ENCODE measurements at places on chromosomes 5 and 9.
A peak's percentile ranks its signal among the peaks of the same experiment; 100 is the strongest.

DNA sequence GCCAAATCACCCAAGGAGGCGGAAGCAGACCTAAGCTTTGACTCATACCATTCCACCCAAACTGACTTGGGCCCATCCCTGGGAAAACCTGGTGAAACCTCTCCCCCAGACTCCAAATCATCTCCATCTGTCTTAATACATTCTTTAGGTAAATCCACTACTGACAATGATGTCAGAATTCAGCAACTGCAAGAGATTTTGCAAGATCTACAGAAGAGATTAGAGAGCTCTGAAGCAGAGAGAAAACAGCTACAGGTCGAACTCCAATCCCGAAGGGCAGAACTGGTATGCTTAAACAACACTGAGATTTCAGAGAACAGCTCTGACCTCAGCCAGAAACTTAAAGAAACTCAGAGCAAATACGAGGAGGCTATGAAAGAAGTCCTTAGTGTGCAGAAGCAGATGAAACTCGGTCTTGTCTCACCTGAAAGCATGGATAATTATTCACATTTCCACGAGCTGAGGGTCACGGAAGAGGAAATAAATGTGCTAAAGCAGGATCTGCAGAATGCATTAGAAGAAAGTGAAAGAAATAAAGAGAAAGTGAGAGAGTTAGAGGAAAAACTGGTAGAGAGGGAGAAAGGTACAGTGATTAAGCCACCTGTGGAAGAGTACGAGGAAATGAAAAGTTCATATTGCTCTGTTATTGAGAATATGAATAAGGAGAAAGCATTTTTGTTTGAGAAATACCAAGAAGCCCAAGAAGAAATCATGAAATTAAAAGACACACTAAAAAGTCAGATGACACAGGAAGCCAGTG lies 15.8 kb upstream of the TTC23L start:
- no peak for DNase-seq

DNA sequence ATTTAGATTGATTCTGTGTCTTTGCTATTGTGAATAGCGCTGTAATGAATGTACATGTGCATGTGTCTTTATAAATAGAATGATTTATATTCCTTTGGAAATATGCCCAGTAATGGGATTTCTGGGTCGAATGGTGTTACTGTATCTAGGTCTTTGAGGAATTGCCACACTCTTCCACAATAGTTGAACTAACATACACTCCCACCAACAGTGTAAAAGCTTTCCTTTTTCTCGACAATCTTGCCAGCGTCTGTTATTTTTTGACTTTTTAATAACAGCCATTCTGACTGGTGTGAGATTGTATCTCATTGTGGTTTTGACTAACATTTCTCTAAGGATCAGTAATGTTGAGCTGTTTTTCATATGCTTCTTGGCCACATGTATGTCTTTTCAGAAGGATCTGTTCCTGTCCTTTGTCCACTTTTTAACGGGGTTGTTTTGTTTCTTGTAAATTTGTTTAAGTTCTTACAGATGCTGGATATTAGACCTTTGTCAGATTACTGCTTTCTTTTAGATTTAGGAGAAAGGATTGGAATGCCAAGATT lies 125.0 kb upstream of the NR5A1 start:
- DNase-seq = no peak

GRCh38 chr5:107418902-107419301 lies 251.8 kb downstream of the EFNA5 start:
- no peak for DNase-seq

DNA sequence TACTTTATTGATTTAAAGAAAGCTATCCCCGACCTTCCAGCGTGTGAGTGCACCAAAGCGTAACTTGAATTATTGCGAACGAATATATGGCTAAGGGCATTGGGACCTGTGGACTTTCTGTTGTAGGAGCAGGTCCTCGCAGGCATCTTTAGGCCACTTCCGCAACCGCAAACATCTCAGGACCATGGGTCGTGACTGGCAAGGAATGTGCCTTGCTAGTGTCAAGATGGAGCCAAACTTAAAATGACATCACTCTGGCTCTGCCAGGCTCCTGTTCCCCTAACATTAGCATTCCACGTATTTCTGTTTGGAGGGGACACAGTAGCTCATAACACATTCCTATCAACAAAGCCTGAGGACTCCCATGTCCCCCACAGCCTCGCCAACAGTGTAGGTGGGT lies 44.1 kb upstream of the OLFM1 start:
- DNase-seq = no peak

- DNase-seq = no peak
These were observed 29.7 kb upstream of the FAM169A start for GRCh38 chr5:74895906-74896305.

- DNase-seq = no peak
These were observed 739.7 kb upstream of the CDH9 start for GRCh38 chr5:27778121-27778520.

DNA sequence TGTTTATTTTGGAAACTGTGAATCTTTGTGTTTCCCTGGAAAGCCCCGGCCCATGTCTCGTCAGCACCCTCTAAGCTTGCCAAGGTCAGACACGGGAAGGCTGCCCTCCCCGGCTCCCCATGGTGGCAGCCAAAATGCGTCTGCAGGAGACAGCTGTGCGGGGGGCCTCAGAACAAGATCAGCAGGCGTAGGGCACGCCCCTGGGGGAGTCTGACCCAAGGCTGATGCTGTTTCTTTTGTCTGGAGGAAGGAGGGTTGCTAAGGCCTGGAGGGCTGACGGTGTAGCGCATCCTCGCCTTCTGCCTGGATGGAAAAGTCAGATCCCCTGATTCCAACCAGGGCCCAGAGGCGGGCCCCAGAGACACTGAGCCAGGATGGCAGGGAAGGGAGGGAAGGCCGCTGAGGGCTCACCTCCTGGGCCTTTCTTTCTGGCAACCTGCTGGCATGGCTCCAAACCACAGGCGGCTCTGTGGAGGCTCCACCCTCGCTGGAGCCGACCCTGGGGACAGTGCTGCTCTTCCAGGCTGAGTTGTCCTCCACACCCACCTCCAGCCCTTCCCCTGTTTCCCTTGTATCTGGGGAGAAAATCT lies 57.2 kb downstream of the OLFM1 start:
- no peak for DNase-seq

DNA sequence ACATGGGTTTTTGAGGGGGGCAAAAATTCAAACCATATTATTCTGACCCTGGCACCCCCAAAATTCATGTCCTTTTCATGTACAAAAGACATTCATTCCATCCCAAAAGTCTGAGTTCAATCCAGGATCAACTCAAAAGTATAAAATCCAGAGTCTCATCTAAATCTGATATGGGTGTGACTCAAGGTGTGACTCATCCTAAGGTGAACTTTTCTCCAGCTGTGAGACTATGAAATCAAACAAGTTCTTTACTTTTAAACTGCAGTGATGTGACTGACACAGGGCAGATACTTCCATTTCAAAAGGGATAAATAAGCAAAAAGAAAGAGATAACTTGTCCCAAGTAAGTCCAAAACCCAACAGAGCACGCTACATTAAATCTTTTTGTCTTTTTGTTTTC lies 20.6 kb upstream of the CYLC2 start:
- no peak for DNase-seq

- DNase-seq = no peak
These were observed 468.7 kb upstream of the TYRP1 start for GRCh38 chr9:12224449-12224848.

DNA sequence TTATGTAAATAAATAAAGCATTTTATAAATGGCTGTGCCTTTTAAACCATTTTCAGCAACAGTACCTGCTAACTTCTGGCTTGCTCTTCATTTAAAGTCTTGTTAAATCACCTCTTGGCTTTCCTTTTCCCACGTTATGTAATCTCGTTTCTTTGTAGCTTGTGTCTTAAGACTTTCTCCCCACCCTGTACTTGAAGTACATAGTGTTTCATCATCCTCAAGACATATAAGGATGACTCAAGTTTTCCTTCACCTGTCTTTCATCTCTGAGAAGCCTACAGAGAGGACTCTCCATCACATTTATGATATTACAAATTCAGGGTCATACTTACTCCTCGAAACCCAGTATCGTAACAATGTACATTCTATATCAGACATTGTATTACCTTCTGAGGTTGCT lies 33.9 kb downstream of the PRELID2 start:
- no peak for DNase-seq

DNA sequence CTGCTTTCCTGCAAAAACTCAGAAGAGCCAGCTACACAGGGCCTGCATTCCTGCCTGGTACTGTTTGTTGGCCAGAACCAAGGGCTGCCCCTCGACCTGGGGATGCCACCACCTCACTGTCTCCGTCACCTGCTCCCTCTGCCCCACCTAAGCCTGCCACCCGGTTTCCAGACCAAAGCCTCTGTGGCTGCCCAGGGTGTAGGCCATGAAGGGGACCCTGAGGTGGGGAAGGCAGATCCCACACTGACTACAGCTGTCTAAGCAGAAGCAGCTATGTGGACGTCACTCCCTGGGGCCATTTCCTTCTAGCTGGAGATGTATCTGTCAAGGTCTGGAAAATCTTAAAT lies 35.8 kb downstream of the RASGEF1C start:
- no peak for DNase-seq

GRCh38 chr5:143826951-143827444 lies 15.0 kb downstream of the HMHB1 start:
- DNase-seq = peak; percentile 50

- no peak for DNase-seq
These were observed 749.6 kb upstream of the DMAC1 start for GRCh38 chr9:8549214-8549613.

DNA sequence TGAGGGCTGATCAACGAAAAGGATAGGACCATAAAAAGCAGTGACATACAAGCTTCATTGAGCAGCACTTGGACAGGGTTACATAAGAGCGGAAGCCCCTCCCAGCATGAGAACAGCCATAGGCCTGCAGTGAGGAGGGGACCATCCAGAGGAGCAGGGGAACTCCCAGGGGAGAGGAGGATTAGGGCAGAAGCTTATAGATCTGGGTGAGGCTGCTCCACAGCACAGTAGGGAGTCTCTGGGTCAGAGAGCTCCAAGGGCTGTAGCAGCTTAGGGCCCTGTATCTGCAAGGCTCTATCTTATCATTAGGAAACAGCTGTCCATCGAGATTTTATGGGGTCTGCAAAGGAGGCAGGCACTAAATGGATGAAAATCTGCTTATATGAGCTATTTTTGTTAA lies 186.6 kb downstream of the DOCK8 start:
- DNase-seq = no peak

GRCh38 chr5:169018925-169019324 lies 282.0 kb downstream of the SLIT3 start:
- no peak for DNase-seq

- no peak for DNase-seq
These were observed 63.1 kb upstream of the TTC23L start for GRCh38 chr5:34775886-34776285.

GRCh38 chr9:71446473-71447411 lies 321.6 kb downstream of the CEMIP2 start:
- DNase-seq = peak; percentile 78

DNA sequence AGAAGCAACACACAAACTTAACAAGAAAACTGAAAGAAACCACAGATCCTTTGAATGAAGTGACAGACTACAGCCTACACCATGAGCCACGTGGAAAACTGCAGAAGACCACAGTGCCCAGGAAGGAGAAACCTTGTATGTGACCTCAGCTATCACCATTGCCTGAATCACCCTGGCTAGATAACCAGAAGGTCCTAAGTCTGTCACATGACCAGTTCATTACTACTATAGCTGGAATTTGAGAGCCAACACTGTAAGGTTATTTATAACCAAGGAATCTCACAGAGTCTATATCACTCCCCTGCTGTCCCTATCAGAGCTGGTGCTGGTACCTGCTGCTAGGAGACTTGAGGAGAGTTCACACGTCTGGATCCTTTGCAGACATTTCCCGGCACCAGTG lies 90.3 kb upstream of the FBXL17 start:
- no peak for DNase-seq

- DNase-seq = no peak
These were observed 49.8 kb downstream of the PRRC1 start for GRCh38 chr5:127567026-127567768.

DNA sequence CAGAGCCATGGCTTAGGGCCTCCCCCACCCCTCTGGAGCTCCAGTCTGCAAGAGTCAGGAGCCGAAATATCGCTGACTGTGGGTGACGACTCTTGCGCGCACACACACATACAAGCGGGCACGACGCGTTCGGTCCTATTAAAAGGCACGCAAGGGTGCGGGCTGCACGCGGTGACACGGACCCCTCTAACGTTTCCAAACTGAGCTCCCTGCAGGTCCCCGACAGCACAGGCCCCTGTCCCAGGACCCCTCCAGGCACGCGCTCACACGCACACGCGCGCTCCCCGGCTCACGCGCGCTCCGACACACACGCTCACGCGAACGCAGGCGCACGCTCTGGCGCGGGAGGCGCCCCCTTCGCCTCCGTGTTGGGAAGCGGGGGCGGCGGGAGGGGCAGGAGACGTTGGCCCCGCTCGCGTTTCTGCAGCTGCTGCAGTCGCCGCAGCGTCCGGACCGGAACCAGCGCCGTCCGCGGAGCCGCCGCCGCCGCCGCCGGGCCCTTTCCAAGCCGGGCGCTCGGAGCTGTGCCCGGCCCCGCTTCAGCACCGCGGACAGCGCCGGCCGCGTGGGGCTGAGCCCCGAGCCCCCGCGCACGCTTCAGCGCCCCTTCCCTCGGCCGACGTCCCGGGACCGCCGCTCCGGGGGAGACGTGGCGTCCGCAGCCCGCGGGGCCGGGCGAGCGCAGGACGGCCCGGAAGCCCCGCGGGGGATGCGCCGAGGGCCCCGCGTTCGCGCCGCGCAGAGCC lies at the start of gene GRIN1:
TSS of gene GRIN1 (plus strand) at position 433 of the 746 bp plus-strand sequence. CDS start 333 bp downstream, outside the sequence.
- no peak for DNase-seq

- DNase-seq = peak; percentile 46
These were observed 9.5 kb downstream of the TOR4A start for GRCh38 chr9:137286975-137287383.

- DNase-seq = peak; percentile 61
These were observed 153.8 kb downstream of the AUH start for GRCh38 chr9:91207729-91208418.

GRCh38 chr9:111939322-111939721 lies 42.7 kb downstream of the UGCG start:
- no peak for DNase-seq

DNA sequence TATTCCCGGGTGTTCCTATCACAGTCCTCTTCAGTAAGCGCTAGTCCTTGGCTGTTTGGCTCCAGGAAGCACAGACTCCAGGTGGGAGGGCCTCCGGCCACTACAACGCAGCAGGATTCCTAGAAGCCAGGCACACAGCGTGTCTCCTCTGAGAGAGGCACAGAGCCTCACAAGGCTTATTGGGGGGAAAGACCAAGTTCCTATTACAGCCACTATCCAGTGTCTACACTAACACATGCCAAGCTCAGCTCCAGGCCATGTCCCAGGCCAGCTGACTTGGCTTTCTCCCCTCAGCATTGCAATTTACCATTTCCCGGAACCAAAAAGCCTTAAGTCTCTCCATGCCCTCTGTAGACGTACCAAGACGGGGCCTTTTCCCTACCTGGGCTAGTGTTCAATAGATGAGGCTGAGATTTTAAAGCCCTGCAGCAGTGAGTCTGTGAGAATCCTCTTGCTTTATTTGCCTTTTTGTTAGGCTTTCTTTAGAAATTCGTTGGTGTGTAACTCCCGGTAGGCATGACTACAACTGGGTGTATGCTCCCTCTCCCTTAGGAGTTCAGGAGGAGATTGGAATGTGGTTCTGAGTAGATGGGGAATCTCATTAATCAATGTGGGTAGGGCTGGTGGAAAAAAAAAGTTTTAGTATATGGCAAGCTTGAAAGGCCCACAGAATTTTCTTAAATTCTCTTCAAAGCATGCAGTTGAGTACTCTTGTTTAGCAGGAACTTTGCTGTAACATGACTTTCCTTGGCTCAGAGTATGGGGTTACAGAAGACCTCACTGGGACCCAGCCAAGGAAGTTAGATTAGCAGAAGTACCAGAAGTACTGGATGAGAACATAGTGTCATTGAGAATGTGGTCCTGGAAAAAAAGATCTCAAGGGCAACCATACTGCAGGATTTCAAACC lies 84.3 kb upstream of the SLC1A3 start:
- DNase-seq = no peak

Data from activated naive CD4-positive, alpha-beta T cell treated with anti-CD3 and anti-CD28 coated beads for 36 hours (primary cell).